ENCODE measurements at places on chromosomes 2 and 18.

GRCh38 chr18:35378574-35378896, 1.4 kb upstream of the ZNF396 start:
- no peak for DNase-seq

GRCh38 chr2:204900910-204901309, 355.6 kb downstream of the PARD3B start:
- no peak for DNase-seq

- no peak for DNase-seq
These were observed 63.5 kb downstream of the MYOM1 start for GRCh38 chr18:3156325-3156640.

DNA sequence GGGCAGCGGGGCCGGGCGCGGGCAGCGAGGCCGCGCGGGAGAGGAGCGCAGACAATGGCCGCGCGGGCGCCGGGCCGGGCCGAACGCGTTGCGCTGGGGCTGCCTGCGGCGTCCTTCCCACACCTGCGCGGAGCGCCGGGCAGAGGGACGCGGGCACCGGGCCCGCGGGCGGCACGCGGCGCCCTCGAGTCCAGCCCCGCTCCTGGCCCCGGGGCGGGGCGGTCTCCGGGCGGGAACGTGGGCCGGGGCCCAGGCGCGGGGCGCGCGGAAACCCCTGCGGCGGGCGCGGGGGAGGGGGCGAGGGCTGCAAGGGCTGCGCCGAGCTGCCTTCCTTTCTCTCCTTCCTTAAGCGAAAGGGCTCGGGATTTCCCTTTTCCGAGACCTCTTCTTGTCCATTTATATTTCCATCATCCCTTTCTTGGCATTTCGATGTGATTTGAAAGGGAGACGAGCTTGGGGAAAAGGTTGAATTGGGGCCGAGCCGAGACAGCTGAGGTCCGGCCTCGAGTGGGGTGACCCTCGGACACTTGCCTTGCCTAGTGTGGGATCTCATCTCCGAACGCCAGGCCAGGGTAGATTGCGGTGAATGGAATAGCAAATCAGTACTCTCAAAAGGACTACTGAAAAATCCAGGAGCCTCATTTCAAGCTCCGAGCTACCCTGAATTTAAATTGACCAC, 676 bp downstream of the KLHL23 start:
- DNase-seq, result no peak

DNA sequence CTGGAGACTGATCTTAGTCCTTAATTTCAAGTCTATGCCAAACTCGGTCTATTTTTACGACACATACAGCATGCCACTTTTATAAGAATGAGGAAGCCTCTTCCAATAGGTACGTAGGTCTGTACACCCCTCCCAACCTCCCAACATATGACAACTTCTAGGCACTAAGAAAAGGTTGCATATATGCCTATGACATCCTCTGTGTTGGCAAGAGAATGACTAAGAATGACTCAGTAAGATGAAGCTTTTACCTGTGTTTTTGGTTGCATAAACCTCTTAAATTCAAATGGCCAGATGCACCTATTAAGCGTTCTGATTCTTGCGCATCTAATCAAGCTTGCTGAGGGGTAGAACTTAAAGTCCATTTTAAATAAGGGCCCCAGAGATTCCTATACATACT, 586.4 kb upstream of the ZEB2 start:
- DNase-seq, result no peak

DNA sequence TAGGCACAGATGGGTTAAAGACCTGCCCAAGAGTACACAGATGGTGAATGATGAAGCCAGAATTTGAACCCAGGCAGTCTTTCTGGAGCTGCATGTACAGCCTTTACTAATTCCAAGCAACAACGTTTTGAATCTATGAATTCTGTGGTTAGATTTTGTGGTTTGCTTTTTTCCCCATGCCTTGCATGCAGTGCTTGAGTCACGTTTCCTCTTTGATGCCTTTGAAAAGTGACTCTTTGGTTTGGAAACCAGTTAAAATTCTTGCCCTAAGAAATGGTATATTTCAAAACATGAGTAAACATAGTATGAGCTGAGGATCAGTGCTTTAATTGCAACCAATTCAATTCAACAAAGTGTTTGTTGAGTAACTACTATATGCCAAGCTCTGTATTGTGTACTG, 48.2 kb upstream of the PPM1B start:
- no peak for DNase-seq

- no peak for DNase-seq
These were observed 568.8 kb upstream of the ZEB2 start for GRCh38 chr2:145088756-145089155.

DNA sequence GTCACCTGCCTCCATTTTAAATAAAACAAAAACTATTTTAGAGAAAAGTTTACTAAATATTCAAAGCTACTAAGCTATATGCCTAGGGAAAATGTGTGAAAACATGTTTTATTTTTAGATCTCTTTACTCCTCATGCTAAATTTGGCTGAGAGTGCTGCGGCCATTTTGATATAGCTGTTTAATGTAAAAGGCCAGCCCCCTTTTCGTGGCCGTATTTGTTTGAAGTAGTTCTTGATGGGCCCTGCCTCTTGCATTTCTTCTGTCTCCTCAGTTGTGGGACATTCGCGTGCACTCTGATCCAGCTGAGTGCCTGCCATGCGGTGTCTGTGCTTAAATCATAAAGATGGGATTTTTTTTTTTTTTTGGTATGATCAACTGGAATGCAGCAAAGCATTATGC, 64.0 kb downstream of the ZNF407 start:
- DNase-seq, result no peak

DNA sequence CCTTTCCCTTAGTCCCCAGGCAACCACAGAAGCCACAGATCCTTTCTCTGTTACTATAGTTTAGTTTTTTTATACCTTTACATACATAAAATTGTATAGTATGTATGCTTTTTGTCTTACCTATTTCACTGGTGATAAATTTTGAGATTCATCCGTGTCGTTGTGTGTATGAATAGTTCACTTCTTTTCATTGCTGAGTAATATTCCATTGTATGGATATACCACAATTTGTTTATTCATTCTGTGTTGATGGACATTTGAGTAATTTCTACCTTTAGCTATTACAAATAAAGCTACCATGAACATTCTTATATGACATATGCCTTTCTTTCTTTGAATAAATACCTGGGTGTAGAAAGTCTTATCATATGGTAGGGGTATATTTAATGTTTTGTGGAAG, 102.8 kb upstream of the CERS6 start:
- no peak for DNase-seq

GRCh38 chr2:195863564-195863963, 205.1 kb downstream of the DNAH7 start:
- no peak for DNase-seq

GRCh38 chr18:24601585-24601984, 141.1 kb downstream of the HRH4 start:
- DNase-seq, result no peak

DNA sequence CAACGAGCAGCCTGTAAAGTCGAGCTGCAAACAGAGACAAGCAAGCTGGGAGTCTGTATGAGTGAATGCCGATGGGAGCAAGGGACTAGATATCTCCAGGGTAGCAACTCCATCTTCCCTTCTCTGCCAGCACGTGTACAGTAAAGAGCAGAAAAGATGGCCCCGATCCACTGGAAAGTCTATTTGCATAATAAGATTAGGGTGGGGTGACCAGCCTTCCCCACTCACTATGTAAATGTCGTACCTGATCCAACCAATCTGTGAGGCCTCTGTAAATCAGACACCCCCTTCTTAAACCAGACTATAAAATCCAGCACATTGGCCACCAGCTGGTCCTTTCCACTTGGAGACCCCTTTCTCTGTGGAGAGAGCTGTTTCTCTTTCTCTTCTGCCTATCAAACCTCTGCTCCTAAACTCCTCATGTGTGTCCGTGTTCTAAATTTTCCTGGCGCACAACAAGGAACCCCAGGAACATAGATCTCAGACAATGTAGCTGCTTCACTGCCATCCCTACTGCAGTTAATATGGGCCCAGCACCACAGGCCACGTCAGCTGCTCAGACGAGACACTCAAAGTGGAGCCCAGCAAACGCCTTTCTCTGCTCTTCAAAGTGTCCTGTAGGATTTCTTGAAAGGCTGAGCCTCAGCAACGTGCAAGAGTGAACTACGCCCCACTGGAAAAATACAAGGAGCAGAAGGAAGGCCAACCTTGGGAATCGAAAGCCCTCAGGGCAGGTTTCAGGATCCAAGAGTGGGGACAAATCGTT, 26.1 kb downstream of the DIPK1C start:
- DNase-seq, result no peak

DNA sequence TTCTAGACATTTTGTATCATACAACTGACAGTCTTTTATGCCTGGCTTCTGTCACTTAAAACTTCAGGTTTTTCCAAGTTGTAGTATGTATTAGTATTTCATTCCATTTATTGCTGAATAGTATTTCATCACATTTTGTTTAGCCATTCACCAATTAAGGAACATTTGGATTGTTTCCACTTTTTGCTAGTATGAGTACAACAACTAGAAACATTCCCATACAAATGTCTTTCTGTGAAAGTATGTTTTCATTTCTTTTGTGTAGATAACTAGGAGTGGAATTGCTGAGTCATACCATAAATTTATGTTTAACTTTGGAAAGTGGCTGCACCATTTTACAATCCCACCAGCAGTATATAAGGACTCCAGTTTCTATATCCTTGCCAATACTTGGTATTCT, 135.9 kb downstream of the ATAD2B start:
- no peak for DNase-seq

DNA sequence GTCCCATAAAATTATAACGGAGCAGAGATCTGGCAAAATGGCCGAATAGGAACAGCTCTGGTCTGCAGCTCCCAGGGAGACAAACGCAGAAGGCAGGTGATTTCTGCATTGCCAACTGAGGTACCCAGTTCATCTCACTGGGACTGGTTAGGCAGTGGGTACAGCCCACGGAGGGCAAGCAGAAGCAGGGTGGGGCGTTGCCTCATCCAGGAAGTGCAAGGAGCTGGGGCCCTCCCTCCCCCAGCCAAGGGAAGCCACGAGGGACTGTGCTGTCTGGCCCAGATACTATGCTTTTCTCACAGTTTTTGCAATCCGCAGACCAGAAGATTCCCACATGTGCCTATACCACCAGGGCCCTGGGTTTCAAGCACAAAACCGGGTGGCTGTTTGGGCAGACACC, 22.8 kb downstream of the ICA1L start:
- no peak for DNase-seq

DNA sequence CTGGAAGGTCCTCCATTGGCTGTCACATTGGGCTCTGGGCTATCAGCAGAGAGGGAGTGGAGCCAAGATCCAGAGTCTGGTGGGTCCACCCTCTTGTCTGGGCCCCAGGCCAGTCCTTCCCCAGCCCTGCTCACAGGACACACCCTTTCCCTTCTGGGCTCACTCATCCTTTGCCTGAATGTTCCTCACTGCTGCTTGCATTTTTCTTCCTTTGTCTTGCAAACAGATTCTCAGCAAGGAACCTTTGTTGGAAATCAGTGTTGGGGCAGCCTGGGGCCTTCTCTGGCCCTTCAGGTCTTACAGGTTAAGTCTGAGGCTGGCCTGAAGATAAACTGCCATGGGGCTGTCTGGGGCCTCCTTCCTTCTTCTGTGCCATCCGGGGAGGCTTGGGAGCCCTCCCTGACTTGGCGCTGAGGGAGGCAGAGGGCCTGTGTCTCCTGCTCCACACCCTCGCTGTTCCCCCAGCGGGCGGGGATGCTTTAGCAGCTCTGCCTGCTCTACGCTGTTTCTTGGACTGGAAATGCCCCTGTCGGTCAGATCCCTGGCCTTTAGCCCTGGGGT, 11.5 kb upstream of the CELF4 start:
- DNase-seq, result no peak

GRCh38 chr2:74735564-74735963, 81.5 kb downstream of the SEMA4F start:
- DNase-seq, result no peak

- no peak for DNase-seq
These were observed 111.0 kb upstream of the LINC00305 start for GRCh38 chr18:64259871-64260270.

All from GM12878 (cell line).